ENCODE measurements at places on chromosomes 1 and 21. TPM values are rescaled to one million over a fixed set of nuclear protein-coding genes. Genes with fewer than 3 reads are reported as not detected.

Gene PPM1J
- total RNA-seq, result 21.9 TPM

Gene ATP1A4
- not detected for total RNA-seq

Gene SLC25A34
- total RNA-seq, result 6.9 TPM

Gene RXRG
- 247 TPM for total RNA-seq

- H3K4me3 ChIP-seq, result no peak overlapping the region
- no peak overlapping the region for H3K27ac ChIP-seq
- H3K36me3 ChIP-seq, result no peaks in the 10 kb centered on the region
- no peaks in the 10 kb centered on the region for H3K4me1 ChIP-seq
- no peak for DNase-seq
Observed at GRCh38 chr1:174701565-174701964, 253.8 kb downstream of the GPR52 start.

GRCh38 chr1:63322114-63322943 lies at the start of gene FOXD3:
FOXD3 (plus strand) TSS chr1:63322567; CDS start chr1:63323059, 492 bp downstream.
- H3K4me1 ChIP-seq, result no peaks in the 10 kb centered on the region
- DNase-seq, result peak; percentile 46
- H3K36me3 ChIP-seq, result no peaks in the 10 kb centered on the region
- peak within 1 kb of the TSS; percentile 25 for H3K4me3 ChIP-seq
- H3K27me3 ChIP-seq, result peaks cover 100% of the 10 kb centered on the region
- no peak within 1 kb of the TSS for H3K27ac ChIP-seq

- no peaks in the 10 kb centered on the region for H3K4me1 ChIP-seq
- DNase-seq, result no peak
- no peak overlapping the region for H3K4me3 ChIP-seq
- H3K36me3 ChIP-seq, result no peaks in the 10 kb centered on the region
Observed at GRCh38 chr1:82161700-82162141, 361.0 kb downstream of the ADGRL2 start.

Gene JAK1
- total RNA-seq, result 41.3 TPM

Gene NTMT2
- total RNA-seq, result not detected
